Ammon's horn (tissue), 1 donor: ENCODE measurements at places on chromosomes 12 and 14.

- no peak for DNase-seq
Observed at GRCh38 chr12:69324797-69325466, 23.2 kb upstream of the LYZ start.

GRCh38 chr12:85804663-85805062, 31.5 kb downstream of the RASSF9 start:
- DNase-seq: no peak

DNA sequence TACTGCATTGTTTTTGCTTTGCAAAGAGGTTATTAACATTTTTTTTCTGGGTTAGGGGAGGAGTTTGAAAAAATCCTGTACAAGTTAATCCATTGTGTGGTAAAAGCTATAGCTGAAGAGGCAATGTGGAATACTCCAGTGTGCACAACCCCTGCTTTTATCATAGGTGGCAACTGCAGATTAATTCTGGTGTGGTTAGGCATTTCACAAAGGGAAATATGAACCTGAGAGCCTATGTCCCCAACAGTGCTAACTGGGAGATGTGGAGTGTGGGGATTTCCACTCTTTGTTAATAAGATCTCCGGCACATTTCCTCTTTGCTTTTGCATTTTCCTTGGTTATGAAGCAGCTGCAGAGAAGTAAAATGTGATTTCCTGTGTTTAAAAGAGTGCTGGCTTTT, 33.6 kb downstream of the PRORP start:
- no peak for DNase-seq

DNA sequence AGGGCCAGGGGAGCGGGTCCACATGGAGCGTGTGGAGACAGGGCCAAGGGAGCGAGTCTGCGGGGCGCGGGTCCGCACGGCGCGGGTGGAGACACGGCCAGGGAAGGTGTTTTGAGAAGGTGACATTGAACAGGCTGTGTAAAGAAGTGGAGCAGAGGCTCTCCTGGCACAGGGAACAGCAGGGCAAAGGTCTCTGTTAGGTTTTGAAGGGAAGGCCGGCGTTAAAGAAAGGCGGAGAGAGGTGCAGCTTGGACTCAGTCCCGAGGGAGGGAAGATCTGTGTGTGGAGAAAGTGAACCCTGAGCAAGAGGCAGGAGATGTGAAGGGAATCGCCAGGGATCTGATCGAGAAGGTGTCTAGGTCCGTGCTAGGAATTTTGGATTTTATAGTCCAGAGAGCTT, 1.8 kb downstream of the PXMP2 start:
- no peak for DNase-seq

- no peak for DNase-seq
Observed at GRCh38 chr14:68747393-68747792, 45.5 kb downstream of the ZFP36L1 start.

GRCh38 chr12:6031001-6031400, 85.9 kb upstream of the ANO2 start:
- no peak for DNase-seq

DNA sequence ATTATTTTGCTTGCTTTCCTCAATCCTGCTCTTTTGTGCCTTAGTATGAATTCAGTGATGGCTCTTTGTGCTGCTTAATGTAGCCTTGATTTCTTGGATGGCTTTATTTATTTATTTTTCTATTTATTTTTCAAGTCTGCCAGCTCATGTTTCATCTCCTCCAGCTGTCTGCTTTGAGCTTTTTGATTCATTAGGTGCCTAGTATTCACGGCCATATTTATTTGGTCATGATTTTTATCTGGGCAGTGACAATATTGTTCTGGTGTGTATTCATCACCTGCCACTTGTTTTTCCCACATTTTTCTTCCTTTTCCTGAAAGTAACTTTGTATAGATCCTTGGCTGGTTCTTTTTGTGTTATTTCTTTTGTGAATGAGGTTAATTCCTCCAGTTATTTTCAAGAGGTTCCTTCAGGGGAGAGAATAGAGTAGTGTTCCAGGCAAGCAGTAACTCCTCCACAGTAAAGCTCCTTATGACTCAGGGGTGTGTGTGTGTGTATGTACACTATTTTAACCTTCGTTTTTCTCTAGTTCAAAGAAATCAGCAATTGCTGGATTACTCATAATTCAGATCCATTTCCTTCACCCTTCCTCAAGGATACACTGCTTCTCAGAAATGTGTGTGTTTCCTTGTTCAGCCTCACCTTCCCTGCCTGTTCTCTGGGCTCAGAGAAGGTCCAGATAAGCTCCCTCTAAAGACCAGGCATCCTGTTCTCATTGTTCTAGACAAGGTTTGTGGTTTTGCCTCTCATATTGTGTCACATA, 51.6 kb upstream of the PMCH start:
- DNase-seq: no peak
